ENCODE measurements at places on chromosomes 5 and 9.

GRCh38 chr5:40615586-40616170 lies 64.0 kb upstream of the PTGER4 start:
- no peak for DNase-seq

DNA sequence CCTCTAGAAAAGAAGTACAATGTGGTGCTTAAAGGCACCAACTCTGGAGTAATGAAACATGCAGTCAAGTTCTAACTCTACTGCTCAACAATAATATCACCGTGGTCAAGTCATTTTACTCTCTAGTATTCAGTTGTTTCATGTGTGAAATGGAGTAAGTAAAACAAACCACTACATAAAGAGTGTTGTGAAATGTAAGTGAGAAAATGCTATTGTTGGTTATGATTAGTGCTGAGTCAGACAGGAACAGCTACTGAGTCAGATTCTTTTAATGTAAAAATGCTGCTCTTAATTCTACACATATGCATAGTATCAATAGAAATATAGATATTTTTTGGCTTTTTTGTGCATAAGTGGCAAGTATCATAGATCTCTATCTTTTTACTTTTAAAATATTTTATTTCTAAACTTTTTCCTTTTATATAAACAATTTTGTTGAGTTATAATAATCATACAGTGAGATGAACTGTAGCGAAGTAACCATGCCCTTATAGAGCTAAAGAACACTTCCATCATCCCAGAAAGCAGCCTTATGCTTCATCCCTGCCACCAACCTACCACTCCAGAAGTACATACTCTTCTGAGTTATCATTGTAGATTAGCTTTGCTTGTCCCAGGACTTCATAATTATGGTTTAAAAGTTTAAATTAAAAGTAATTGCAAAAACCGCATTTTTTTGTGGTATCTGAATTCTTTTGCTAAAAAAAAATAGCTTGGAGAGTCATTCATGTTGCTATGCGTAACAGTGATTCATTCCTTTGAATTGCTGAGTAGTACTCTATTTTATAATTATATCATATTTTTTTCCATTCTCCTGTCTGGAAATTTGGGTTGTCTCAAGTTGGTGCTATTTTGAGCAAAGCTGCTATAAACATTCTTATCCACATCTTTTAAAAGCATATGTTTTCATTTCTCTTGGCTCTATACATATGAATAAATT lies 548.2 kb upstream of the CLINT1 start:
- no peak for DNase-seq

DNA sequence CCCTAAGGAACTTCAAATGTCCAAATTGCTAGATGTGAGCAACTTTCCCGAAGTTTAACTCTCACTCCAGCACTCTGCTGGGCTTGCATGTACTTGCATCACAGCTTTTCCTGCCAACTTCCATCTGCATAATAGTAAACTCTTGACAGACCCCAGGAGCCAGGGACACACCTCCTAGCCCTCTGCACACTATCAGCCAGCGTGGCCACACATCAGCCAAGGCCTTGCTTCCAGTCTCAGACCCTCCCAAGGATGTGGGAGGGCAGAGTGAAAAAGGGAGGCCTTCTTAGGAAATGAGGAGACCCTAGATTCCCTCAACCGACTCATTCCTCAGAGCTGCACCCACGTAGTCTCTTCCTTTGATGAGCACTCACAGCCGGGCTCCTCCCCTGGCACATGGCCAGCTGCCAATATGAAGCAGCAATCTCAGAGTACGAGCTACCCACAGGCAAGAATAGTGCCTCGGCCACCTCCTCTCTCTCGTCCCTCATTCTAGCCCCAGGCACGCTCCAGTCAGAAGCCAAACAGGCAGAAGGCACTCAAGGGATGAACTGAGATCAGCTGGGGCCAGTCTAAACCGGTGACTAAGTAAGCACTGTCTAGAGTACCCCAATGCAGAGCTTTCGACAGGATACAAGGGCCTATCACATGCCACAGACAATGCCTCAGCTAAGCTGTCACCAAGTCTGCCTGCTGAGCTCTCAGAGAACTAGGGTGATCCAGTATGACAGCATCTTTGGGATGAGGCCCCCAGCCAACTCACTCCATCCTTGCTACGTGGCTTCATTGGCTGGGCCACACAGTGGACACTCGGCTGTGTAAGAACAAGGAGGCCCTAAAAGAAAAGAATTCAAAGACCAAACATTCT lies 2.3 kb downstream of the P4HA2 start:
- peak; percentile 33 for DNase-seq

DNA sequence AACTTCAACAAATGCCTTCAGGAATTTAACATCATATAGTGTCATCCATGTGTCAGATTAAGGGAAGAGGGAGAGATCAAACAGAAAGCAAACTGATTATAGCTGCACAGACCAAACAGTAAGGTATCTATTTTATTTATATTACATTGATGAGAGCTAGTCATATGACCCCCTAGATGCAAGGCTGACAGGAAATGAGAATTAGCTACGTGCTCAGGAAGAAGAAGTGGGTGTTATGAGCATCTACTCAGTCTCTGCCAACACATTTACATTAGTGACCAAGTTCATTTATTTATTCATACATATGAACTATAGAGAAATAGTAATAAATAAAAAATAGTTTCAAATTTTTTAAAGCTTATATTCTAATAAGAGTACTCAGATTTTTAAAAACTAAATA lies 787.3 kb downstream of the KCTD16 start:
- DNase-seq: no peak

GRCh38 chr5:67319935-67320725 lies 123.5 kb upstream of the CD180 start:
- no peak for DNase-seq

DNA sequence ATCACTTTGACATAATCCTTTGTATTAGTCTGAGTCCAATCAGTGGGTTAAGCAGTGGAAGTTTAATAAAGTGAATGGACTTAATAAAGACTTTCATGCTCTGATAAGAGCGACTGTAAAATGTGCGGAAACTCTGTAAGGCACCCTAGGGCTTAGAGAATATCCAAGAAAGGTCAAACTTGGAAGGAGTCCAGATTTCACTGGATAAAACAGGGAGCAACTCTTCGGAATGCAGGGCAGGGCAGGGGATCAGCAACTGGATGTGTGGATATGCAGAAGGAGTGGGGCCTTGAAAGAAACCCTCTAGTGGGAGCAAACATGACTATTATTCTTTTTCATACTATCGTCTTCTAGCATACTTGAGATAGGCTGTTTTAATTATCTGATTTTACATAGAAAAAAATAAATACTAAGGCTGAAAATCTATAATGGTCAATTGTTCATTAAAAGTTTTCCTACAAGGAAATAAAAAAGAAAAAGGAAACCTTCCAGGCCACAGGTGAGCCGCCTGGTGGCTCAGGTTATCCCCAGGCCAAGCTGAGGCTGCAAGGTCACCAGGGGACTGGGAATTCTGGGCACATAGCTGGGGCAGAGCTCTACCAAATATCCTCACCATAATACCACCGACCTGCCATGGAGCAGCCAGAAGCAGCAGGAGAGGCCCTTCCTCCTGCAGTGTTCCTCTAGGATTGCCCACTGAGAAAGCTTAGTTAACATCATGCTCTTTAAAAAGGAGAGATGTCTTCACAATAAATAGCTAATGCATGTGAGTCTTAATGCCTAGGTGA lies 46.3 kb upstream of the CCDC112 start:
- no peak for DNase-seq

DNA sequence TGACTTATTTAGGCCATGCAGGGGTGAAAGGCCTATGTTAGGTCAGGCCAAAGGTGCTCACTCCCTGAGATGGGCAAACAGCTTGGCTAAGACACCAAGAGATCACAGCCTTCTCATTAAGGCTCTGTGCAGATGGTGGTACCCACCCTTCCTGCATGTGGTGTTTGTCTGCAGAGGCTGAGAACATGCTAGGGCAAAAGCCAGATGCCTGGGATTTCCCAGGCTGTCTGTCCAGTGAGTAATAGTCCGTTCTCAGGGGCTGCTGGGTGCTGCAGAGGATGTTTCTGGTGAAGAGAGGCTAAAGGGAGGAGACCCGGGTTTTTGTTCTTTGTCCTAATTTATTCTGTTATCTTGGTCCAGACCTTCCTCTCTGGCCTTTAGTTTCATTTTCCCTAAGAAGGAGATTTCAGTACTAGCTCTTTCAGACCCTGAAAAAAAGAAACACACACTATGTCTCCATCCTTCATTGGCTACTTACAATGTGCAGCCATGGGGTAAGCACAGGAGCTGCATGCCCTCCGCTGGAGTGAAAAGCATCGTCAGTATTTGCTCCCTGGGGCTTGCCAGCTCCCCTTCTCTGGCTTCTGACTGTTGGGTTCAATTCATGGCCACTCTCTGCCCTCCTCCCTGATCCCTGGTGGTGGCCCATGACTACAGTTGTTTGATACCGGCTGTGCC lies 23.4 kb upstream of the GLRA1 start:
- no peak for DNase-seq
